Ovary (tissue), 10 donors: ENCODE measurements at places on chromosomes 5 and 9. TPM values are rescaled to one million over a fixed set of nuclear protein-coding genes. Genes with fewer than 3 reads are reported as not detected.

DNA sequence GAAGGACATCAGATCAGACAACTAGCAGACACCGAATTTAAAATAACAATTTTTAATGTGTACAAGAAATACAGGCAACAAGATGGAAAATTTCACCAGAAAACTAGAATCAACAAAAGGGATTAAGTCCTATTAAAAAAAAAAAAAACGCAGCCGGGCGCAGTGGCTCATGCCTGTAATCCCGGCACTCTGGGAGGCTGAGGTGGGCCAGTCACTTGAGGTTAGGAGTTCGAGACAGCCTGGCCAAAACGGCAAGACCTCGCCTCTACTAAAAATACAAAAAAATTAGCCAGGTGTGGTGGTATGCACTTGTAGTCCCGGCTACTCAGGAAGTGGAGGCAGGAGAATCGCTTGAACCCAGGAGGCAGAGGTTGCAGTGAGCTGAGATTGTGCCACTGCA lies 64.3 kb upstream of the UBAC1 start:
- peaks cover 18% of the 10 kb centered on the region for H3K4me1 ChIP-seq
- H3K27ac ChIP-seq: no peak overlapping the region
- H3K4me3 ChIP-seq: no peak overlapping the region
- DNase-seq: no peak
- no peaks in the 10 kb centered on the region for H3K27me3 ChIP-seq

- no peaks in the 10 kb centered on the region for H3K27me3 ChIP-seq
- H3K36me3 ChIP-seq: no peaks in the 10 kb centered on the region
- DNase-seq: no peak
- no peak overlapping the region for H3K4me3 ChIP-seq
Measured at GRCh38 chr5:73126381-73126780, 6.0 kb downstream of the TMEM171 start.

SLC6A3 gene
- 0.24 TPM for total RNA-seq

GRCh38 chr5:112317866-112318265 lies 101.2 kb downstream of the EPB41L4A start:
- no peaks in the 10 kb centered on the region for H3K36me3 ChIP-seq
- H3K27me3 ChIP-seq: no peaks in the 10 kb centered on the region
- H3K4me1 ChIP-seq: no peaks in the 10 kb centered on the region

SV2C gene
- 1.3 TPM for total RNA-seq

GRCh38 chr9:78644359-78644758 lies 347.4 kb downstream of the PSAT1 start:
- no peaks in the 10 kb centered on the region for H3K27me3 ChIP-seq
- H3K4me3 ChIP-seq: no peak overlapping the region
- no peak overlapping the region for H3K27ac ChIP-seq
- H3K36me3 ChIP-seq: no peaks in the 10 kb centered on the region
- H3K4me1 ChIP-seq: no peaks in the 10 kb centered on the region
- DNase-seq: no peak

CDKN2B gene
- 1.0 TPM for total RNA-seq

DNA sequence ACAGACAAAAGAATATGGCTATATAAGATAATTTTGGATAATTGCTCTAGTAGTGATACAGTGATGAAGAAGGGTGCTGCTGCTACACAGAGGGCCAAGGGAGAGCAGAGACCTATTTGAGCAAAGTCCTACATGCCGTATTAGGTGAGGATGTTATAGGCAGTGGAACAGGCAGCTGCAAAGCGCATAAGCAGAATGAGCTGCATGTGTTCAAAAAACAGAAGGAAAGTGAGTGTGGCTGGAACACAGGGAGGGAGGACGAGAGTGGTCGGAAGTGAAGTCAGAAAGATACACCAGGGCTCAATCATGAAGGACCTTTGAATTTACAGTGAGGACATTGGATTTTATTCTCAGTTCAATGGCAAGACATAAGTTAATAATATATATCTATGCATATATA lies 35.4 kb downstream of the ITGA2 start:
- DNase-seq: no peak
- no peak overlapping the region for H3K27ac ChIP-seq
- no peaks in the 10 kb centered on the region for H3K27me3 ChIP-seq
- no peaks in the 10 kb centered on the region for H3K4me1 ChIP-seq
- H3K4me3 ChIP-seq: no peak overlapping the region

PCDHGA6 gene
- 8.7 TPM for total RNA-seq

UNC13B gene
- total RNA-seq: 22.2 TPM

DNA sequence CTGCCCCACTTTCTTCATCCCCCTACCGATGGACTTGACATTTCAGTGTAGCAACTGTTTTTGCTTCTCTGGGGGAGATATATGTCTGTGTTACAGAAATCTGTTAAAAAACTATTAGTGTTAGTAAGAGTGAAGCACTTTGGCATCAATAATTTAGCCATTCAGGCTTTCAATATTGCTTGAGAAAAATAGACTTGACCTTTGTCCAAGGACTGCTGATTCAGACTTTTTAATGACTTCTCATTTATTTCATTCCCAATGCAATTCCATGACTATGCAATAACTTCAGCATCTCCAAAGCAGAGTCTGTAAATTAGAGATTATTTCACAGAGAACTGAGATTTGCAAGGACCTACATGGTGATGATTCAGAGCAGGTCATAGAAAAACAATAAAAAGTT lies 104.1 kb upstream of the SPEF2 start:
- DNase-seq: no peak
- no peaks in the 10 kb centered on the region for H3K36me3 ChIP-seq
- H3K27ac ChIP-seq: no peak overlapping the region
- H3K27me3 ChIP-seq: no peaks in the 10 kb centered on the region

KIF27 gene
- total RNA-seq: 10.5 TPM

DNA sequence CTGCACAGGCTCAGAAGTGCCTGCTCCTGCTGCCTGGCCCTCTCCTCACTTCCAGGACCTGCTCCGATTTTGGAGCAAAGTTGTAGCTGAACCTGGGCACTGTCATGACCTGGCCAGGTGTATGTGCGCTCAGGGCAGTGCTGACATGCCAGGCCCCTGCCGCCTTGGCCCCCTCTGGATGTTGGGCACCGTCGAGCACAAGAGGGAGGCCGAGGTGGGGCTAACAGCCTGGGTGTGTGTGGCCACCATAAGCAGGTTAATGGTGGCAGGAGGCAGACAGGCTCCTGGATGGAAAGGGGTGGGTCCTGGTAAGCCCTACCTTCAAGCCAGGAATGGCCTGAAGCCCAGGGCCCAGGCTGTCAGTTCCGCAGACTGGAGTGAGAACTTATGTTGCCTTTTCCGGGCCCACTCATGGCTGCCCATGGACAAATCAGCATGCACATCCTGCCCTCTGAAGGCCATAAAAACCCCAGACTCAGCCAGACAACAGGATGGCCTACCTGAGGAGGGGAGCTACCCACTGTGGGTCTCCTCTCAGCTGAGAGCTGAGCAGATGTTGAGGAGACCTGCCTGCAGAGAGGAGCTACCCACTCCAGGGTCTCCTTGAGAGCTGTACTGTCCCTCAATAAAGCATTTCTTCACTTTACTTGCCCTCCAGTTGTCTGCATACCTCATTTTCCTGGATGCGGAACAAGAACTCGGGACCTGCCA lies 66.2 kb downstream of the NACC2 start:
- peaks cover 9% of the 10 kb centered on the region for H3K4me1 ChIP-seq
- no peak overlapping the region for H3K27ac ChIP-seq
- H3K27me3 ChIP-seq: no peaks in the 10 kb centered on the region
- no peak overlapping the region for H3K4me3 ChIP-seq
- no peaks in the 10 kb centered on the region for H3K36me3 ChIP-seq

OR13C2 gene
- total RNA-seq: not detected

PPP1R2B gene
- not detected for total RNA-seq

DNA sequence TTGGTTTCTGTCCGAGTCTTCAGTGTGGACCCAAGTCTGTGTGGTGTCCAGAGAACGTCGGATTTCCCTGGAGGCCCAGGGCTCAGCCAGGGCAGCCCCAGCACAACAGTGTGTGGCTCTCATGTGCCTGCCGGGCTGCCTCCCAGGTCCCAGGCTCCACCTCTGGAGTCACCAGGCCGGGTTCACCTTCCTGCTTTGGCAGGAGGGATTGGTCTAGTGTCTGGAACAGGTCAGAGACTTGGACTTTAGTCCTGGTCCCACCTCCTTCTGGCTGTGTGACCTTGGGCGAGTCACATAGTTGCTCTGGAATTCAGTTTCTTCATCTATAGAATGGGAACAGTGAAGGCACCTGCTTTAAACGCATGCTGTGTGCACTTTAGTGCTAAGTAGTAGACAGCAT lies 3.2 kb downstream of the DOLPP1 start:
- no peaks in the 10 kb centered on the region for H3K27me3 ChIP-seq
- no peak overlapping the region for H3K4me3 ChIP-seq
- no peaks in the 10 kb centered on the region for H3K36me3 ChIP-seq
- H3K4me1 ChIP-seq: peaks cover 5% of the 10 kb centered on the region
- H3K27ac ChIP-seq: no peak overlapping the region

DNA sequence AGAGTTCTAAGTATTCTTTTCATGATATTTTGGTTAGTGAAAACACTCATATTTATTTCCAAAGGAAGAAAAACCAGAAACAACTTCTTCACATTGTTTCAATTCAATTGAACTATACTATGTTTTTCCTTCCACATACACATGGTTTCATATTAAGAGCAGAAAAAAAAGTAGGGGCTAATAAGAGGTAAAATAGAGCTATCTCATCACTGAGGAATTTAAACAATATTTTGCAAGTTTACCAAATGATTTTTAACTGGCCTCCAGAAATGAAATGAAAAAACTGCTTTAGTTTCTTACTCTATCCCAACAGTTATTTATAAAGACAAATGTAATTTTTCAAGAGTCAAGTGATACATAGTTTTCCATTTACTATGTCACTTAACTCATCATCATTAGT lies 233.5 kb downstream of the RFX3 start:
- DNase-seq: no peak
- no peaks in the 10 kb centered on the region for H3K36me3 ChIP-seq
- no peaks in the 10 kb centered on the region for H3K4me1 ChIP-seq
- no peak overlapping the region for H3K4me3 ChIP-seq
- H3K27me3 ChIP-seq: no peaks in the 10 kb centered on the region

DNA sequence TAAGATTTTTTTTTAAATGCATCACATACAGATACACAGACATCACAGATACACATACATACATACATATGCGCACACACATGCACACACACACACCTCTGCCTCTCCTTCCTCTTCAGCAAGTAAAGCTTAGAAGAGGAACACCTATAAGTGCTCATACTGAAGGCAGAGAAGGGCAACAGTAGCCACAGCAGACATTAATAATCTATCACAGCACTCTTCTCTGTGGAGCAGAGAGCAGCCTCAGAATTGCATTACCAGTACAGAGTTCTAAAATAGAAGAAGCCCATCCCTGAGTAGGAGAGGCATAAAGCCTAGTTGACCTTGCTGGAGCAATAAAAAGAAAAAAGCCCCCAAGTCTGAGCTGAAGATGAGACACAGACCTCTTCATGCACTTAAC lies 110.6 kb downstream of the MLLT3 start:
- no peaks in the 10 kb centered on the region for H3K27me3 ChIP-seq
- peaks cover 4% of the 10 kb centered on the region for H3K4me1 ChIP-seq
- H3K36me3 ChIP-seq: no peaks in the 10 kb centered on the region
- no peak overlapping the region for H3K4me3 ChIP-seq
- no peak overlapping the region for H3K27ac ChIP-seq
- DNase-seq: no peak

- no peak overlapping the region for H3K27ac ChIP-seq
- H3K4me3 ChIP-seq: no peak overlapping the region
- no peaks in the 10 kb centered on the region for H3K27me3 ChIP-seq
- no peaks in the 10 kb centered on the region for H3K36me3 ChIP-seq
- no peaks in the 10 kb centered on the region for H3K4me1 ChIP-seq
- DNase-seq: peak; percentile 57
Measured at GRCh38 chr5:180315762-180316212, 23.9 kb upstream of the MAPK9 start.

DNA sequence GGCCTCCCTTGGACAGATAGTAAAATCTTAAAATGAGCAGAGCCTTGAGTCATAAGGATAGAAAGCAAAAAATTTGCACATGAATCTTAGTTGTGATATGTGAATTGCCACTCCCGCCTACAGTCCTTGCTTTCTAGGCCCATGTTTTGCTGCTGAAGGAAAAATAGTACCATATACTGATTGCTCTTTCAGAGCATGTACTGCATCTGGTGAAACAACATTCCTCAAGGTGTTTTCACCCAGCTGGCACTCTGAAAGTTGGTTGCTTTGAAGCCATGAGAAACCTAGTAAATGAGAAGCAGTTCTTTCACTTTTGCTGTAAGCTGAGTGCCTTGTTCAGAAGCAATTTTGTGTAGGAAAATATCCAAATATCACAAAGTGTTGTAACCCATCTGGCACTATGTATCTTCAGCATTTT lies 10.3 kb downstream of the CDC37L1 start:
- H3K36me3 ChIP-seq: no peaks in the 10 kb centered on the region
- DNase-seq: no peak
- H3K27ac ChIP-seq: no peak overlapping the region
- H3K4me1 ChIP-seq: peaks cover 16% of the 10 kb centered on the region

- H3K4me1 ChIP-seq: peaks cover 1% of the 10 kb centered on the region
- H3K27ac ChIP-seq: no peak overlapping the region
- DNase-seq: no peak
- H3K27me3 ChIP-seq: no peaks in the 10 kb centered on the region
- no peak overlapping the region for H3K4me3 ChIP-seq
- H3K36me3 ChIP-seq: no peaks in the 10 kb centered on the region
Measured at GRCh38 chr9:95974389-95974788, 98.9 kb downstream of the ERCC6L2 start.

LCP2 gene
- 6.4 TPM for total RNA-seq

GRCh38 chr5:164637931-164638521 lies 1132.6 kb downstream of the MAT2B start:
- H3K4me1 ChIP-seq: no peaks in the 10 kb centered on the region
- no peaks in the 10 kb centered on the region for H3K36me3 ChIP-seq
- H3K27me3 ChIP-seq: no peaks in the 10 kb centered on the region

- H3K27ac ChIP-seq: no peak overlapping the region
- no peaks in the 10 kb centered on the region for H3K27me3 ChIP-seq
- H3K4me3 ChIP-seq: no peak overlapping the region
- H3K4me1 ChIP-seq: no peaks in the 10 kb centered on the region
Measured at GRCh38 chr9:91177661-91178280, 183.9 kb downstream of the AUH start.

- H3K36me3 ChIP-seq: no peaks in the 10 kb centered on the region
- H3K27me3 ChIP-seq: no peaks in the 10 kb centered on the region
- DNase-seq: peak; percentile 64
- H3K4me3 ChIP-seq: no peak overlapping the region
- H3K27ac ChIP-seq: no peak overlapping the region
Measured at GRCh38 chr5:139774980-139775661, 20.5 kb upstream of the PSD2 start.

DNA sequence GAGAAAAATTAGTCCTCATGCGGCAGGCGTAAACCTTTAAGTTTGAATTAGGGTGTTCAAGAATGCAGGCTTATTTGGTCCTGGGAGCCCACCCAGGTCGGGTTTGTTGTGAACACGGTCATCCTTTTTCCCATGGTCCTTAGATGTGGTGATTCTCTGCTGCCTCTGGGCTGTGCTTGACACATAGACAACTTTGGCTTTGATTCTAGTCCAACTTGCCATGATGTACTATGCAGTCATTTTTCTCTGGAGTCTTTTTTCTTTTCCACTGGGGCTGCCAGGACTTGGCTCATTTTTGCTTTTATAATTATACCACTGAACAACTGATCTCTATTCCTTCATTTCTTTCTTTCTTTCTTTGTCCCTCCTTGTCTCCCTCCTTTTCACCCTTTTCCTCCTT lies 218.6 kb downstream of the SREK1 start:
- no peak overlapping the region for H3K27ac ChIP-seq
- H3K4me3 ChIP-seq: no peak overlapping the region
- no peaks in the 10 kb centered on the region for H3K4me1 ChIP-seq
- H3K27me3 ChIP-seq: no peaks in the 10 kb centered on the region
- no peaks in the 10 kb centered on the region for H3K36me3 ChIP-seq
- DNase-seq: no peak
